ENCODE measurements at places on chromosomes 5 and 9.

DNA sequence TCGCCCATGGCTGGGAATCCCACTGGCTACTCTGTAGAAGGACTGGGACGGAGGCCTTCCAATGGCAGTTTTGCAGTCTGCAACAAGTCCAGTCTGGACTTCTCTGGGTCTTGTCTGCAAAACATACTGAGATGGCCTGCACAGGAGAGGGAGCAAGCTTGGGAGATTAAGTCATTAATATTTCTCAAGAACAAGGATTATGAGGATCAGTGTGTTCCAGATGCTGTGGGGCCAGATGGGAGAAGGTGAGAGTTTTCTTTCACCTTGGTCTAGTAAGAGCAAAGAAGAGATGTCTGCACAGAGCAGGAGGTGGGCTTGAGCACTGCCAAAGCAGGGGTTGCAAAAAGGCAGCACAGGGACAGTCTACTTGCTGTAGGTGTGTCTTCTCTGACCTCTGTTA lies at the start of gene PDE6A:
TSS of gene PDE6A (minus strand) at position 128 of the 400 bp plus-strand sequence. CDS start at position 8, 120 bp downstream.
- no peak for DNase-seq

GRCh38 chr9:96858670-96859069 lies 4.4 kb upstream of the ZNF782 start:
- DNase-seq: no peak

- DNase-seq: no peak
Observed at GRCh38 chr5:116702776-116703175, 128.2 kb upstream of the SEMA6A start.

DNA sequence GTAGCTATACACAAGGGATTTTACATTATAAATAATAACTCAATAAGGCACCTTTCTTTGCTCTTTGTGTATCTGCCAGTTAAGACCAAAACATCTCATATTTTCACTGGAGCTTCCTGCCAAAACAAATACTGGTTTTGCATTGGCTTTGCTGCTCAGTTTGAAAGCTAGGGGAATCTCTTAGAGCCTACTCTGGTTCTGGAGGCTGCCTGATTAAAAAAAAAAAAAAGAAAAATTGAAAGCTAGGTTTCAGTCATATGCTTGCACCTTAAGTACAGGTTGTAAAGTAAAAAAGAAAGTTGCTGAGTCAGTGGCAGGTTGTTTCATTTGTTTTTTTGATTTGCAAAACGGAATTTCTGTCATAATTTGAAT lies 2.3 kb downstream of the DENND4C start:
- DNase-seq: no peak

DNA sequence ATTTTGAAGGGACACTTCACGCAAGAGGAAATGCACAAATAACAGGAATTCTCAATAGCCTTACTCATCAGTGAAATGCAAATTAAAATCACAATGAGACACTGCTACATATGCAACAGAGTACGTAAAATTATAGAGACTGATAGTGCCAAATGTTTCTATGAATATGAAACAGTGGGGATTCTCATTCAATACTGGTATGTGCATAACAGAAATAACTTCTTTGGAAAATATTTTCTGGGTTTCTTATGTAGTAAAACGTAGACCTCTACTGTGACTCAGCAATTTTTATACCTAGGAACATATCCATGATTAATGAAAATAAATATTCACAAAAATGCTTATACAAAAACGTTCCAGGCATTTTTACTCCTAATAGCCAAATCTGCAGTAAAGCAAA lies 1625.2 kb downstream of the MAT2B start:
- no peak for DNase-seq
